ENCODE measurements at places on chromosomes 5 and 9. TPM values are rescaled to one million over a fixed set of nuclear protein-coding genes. Genes with fewer than 3 reads are reported as not detected.

DNA sequence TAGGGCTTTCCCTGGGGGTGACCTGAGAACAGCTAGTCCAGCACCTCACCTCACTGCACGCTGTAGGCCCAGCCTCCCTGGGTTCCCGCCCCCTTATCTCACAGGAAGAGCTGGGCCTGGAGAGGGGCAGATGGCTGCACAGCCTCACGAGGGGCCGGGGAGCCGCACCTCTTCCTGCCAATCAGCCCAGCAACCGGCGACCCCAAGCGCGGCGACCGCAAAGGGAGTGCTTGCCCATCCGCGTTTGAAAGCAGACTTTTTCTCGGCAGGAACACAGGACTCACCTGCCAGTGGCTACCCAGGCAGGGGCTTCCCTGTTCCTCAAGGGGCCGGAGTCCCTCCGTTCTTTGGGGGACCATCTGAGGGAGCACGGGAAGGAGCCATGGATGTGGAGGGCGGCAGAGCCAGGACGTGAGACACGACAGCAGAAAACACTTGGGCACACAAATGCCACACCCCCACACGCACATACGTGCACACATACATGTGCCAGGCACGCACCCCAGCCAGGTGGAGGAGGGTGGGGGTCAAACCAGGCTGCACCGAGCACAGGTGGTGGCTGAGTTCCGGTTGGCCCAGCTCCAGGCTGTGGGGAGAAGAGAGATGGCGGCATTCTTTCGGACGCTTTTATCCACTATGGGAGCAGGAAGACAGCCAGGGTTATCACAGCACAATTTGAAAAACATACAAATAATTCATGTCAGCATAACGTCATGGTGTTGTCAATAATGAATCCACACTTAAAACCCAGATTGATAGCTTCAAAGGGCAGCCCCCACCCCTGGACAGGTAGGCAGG, 11.3 kb downstream of the TMEM250 start:
- DNase-seq: no peak

DNA sequence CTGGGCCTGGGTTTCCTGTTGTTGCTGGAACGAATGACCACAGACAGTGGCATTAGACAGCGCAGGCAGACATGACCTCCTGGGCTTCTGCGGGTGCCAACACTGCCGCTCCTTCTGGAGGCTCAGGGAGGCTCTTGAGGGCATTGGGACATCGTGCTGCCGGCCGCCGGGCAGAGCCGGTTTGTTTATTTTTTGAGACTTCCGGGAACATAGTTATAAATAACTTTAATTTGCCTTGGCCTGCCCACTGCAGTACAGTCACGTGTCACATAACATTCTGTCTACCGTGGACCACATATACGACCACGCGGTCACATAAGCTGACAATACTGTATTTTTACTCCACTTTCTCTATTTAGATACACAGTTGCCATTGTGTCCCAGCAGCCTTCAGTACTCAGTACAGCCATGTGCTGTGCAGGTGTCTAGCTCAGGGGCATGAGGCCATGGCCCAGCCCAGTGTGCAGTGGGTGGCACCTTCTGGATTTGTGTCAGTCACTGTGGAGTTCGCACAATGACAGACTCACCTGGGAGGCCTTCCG, 8.2 kb upstream of the TOR4A start:
- DNase-seq: peak; percentile 75

GRCh38 chr5:108661590-108662219, 86.0 kb upstream of the FER start:
- DNase-seq: no peak

GRCh38 chr5:150412319-150413175, at the start of gene CD74:
Gene CD74 (minus strand): TSS chr5:150412910. CDS start chr5:150412749, 161 bp downstream.
- no peak for DNase-seq

GRCh38 chr5:66171349-66172344, 27.5 kb downstream of the SREK1 start:
- DNase-seq: peak; percentile 70

DNA sequence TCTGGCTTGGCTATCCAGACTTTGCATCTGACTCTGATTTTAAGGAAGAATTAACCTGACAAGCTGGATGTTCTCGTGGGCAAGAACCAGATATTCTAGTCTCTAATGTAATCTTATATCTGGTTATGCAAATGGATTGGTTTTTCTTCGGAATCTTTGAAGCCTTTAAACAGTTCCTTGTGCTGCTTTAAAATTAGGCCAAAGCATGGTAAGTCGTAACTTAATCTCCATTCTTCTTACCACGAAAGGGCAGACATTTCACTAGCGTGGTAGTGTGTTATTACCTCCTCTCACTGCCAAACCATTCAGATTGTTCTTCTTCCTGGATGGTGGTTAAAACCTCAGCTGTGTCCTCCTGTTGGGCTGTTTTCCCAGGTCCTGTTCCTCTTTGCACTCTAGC, 34.1 kb upstream of the TTC23L start:
- DNase-seq: no peak

DNA sequence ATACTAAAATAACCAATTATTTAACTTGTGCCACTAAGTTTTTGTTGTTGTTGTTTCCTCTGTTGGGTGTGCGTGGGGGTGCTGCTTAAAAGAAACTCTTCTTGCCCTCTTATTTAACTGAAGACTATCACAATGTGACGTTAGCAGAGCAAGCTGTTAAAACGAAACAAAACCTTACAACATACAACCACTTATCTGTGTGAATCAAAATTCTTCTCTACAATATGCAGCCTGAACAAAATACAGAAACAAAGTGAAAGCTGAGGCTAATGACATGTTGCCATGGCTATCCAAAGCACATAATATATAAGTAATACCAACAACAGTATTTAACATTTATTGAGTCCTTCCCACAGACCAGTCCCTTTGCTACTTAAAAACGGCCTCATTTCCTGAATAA, 291.0 kb downstream of the FBXL17 start:
- no peak for DNase-seq

DNA sequence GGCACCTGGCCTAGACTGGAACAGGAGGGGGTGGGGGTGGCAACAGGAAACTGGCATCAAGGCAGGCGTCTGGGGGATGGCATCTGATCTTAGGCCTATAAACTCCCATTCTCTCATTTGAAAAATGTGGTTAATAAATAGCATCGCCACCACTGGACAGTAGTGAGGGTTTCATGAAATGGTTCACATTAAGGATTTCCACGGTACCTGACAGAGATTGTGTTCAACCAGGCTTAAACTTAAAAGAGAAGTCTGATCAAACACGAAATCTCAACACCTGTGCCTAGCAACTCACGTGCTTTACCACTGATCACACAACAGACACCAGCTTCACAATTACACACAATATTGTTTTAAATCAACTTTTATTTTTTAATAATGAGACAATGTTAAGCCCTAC, 3.0 kb downstream of the DENND1A start:
- no peak for DNase-seq

GRCh38 chr5:109195667-109196066, 214.1 kb downstream of the PJA2 start:
- no peak for DNase-seq

DNA sequence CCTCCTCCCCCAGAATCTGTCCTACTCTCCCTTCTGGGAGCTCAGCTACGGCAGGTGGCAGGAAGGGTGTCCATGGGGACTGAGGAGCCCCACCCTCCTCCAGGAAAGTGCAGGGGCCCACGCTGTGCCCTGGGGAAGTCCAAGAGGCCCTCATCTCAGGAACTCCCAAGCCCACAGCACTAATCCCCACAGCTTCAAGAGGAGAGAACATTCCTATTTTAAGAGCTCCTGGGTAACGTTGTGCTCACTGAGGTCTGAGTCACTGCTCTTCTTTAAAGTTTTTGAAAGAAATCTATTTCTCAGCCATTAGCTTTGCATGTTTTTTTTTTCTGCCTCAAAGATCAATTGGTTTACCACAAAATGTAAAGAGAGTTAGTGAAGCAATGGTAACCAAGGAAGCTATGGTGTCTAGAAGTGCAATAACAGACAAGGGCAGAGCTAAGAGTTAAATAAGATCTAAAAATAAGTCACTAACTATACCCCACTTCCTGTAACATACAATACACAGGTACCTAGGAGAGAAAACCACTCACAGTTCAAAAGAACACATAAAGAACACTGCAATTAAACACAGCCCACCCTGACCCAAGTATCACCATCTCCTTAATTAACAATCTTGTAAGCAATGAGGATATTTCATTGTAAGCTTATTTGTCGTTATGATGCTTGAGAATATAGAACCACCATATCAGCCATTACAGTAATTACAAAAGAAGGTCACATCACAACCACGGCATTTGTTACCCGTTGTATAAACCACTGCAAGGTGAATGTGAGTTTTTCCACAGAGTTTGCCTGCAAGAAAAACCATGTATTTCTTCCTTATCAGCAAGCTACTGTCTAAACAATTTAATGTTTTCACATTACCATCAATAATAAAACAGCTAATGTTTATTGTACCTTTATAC, 382.3 kb upstream of the SLC30A5 start:
- DNase-seq: no peak

- no peak for DNase-seq
Measured at GRCh38 chr9:21833090-21833801, 30.8 kb downstream of the MTAP start.

DNA sequence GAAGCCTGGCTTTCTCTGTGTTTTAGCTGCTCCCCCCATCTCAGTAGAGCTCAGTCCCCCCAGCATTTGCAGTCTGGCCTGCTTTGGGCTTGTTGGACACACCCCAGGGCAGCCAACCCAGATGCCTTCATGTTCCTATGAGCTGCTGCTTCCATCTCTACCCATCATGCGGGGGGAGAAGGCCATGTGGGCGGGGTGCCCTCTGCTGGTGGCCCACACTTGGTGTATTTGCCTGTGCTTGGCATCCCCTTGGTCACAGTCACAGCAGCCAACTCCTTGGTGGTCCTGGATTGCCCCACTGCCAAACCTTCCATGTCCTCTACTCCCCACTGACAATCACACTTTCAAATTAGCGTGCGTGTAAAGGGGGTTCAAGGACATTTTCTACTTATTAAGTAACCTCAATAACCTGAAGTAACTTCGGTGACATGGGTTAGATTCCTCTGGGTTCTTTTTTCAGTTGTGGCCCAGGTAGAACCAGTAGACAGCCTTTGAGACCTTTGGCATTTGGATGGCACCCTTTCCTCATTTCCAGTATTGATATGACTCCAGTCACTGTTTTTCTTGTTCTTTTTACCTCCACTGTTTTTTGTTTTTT, 42.8 kb downstream of the SNX30 start:
- peak; percentile 55 for DNase-seq

DNA sequence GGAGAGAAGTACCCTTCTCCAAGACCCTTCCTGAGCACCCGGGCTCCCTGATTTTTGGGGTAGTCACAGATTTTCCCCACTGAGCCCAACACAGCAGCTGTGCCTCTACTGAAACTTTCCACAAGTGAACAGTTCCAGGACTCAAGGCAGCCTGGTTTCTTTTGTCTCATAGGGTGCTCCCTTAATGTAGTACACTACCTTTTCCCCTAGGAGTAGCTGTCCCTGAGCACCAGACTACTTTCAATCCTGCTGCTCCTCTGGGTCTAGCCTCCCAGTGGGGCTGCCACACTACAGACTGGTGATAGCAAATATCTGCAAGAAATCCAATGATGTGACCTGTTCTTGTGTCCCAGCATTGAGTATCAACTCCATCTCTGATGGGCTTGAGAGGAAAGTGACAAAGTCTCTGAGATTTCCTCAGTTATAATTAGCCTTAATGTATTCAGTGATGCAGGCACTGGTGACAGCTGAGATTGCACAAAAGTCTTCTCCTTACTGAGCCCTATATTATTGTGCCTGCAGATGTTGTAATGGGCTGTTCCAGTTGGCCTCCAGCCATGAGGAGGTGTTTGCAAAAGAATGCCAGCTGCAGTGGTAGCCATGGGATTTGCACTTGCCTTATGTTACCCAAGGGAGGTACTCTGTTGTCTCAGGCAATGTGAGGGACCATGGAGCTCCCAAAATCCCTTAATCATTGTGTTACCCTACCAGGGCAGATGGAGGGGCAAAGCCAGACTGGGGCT, 1802.5 kb downstream of the EFNA5 start:
- no peak for DNase-seq

The CBY3 gene
- total RNA-seq: not detected

The C5orf46 gene
- not detected for total RNA-seq

The PCDHA1 gene
- total RNA-seq: 0.09 TPM

The LRRTM2 gene
- total RNA-seq: 0.23 TPM

The ACTBL2 gene
- not detected for total RNA-seq

Data from HFFc6 (cell line).